Stromal cell of bone marrow (primary cell): ENCODE measurements at places on chromosomes 2 and 18.

DNA sequence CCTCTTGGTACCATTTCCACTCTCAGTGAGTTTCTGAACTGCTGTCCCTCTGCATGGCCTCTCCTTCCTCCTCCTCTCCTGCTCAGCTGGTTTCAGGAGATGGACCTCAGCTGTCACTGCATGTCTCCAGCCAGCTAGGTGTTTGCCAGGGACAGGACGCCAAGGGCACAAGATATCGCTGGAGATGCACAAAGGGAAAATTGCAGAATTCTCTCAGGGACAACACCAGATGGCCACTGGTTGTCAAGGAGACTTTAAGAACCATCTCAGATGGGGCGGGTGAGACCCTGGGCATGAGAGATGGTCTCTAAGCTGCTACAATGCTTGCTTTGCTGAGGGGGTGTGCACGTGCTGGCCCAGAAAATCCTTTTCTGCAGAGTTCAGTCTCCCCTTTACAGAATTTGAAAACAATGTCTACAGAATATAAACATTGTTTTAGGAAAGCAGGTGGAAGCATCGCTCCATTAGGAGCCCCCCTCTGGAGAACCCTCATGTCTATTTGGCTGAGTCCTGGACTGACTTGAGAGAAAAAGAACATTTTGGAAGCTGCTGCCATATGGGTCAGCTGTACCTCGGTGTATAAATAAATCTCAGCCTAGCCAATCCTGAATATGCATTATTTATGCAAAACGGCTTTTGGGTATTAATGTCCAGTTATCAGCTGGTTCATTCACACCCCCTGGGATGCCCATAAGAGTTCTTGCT, 57.8 kb upstream of the SPP2 start:
- DNase-seq, result no peak

- no peak for DNase-seq
Observed at GRCh38 chr2:201781557-201782051, 871 bp upstream of the ALS2 start.

- no peak for DNase-seq
Observed at GRCh38 chr18:38305961-38306360, 740.4 kb upstream of the CELF4 start.

DNA sequence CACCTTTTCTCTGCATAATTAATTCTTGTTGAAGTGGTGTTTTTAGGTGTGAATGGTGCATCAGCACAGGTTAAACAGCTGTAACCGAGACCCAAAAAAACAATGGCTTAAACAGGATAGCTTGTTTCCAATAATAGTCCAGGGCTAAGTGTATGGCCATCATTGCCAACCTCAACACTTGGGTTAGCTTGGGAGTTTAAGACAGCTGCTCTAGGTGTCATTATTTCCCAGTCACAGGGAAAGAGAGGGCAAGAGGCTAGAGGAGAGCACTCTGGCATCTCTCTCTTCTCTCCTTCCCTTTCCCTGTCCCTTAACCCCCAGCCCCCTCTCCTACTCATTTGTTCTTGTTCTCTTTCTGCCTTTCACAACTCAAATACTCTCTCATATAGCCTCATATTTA, 21.1 kb downstream of the BIRC6 start:
- no peak for DNase-seq

- DNase-seq, result no peak
Observed at GRCh38 chr2:149538138-149538833, 49.3 kb downstream of the MMADHC start.

- peak; percentile 91 for DNase-seq
Observed at GRCh38 chr18:55405893-55406406, 182.0 kb downstream of the TCF4 start.
